ENCODE measurements at places on chromosomes 3 and 15.

DNA sequence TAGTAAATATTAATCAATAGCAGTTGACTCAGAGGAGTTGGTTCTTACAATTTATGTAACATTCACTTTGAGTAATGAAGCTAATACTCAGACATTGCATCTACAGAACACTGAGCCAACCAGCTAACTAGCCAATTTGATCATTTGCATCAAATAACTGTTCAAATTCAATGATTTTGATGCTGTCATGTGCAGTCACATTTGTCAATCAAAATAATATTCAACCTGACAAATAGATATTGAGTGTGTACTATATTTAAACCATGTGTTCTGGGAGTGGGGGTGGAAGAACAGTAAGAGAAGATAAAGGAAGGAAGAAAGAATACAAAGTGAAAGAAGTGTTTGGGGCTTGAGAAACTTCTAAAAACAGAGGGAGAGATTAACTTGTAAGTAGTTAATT, 277.2 kb upstream of the ARHGEF26 start:
- no peak for DNase-seq

- DNase-seq, result no peak
These were observed 67.9 kb upstream of the HEG1 start for GRCh38 chr3:125123451-125124305.

DNA sequence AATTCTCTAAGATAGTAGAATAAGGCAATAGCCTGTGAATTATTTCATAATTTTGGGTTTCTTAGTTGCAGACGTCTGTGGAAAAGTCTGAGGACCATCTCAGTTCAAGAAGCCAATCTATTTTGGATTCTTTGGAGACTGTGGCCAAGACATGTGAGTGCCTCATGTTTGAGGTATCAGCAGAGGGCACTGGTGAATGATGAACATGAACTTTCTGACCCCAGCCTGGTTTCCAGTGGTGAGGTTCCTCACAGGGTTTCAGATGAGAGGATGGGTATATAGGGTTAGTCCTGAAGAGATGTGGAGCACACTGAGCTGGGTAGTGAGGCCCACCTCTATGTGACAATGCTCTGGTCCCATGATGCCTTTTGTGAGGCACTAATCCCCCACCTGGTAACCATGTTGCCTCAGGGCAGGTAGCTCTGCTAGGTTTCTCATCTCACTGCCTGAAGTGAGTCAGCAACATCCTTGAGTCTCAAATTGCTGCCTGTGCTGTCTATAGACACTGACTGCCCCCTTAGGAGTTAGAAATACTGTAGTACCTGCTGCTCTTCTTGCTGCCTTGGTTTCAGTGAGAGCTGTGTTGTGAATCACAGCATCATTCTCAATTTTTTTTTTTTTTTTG, 32.3 kb downstream of the C3orf62 start:
- DNase-seq, result no peak

- no peak for DNase-seq
These were observed 239.6 kb upstream of the NR2E3 start for GRCh38 chr15:71570736-71571135.

DNA sequence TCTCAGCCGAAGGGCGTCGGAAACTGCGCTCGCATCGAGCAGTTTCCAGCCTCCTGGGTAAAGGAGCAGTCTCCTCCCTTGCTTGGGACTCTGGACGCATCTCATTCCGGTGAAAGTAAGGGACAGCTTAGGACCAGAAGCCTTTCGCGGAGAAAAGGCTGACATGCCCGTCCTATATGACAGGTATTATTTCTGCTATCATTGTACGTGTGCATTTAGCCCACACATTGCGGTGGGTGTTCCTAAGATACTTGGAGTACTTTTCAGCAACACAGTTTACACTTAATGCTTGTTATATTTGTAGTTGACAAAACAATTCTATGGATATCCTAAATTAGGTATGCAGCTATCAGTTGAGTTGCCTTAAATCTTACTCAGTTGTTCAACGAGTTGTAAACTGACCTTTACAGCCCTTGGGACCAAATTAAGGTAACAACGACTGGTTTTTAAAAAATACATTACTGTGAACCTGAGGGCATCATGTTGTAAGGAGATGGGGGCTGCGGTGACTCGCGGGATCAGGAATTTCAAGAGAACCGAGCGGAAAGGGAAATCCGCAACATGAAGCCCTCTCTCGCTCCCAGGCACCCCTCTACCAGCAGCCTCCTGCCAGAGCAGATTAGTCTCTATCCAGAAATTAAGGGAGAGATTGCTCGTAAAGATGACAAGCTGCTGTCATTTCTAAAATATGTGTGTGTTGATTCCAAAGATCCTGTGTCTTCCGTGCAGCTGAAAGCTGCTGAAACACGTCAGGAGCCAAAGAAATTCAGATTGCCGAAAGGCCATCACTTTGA, 632 bp upstream of the COPS2 start:
- no peak for DNase-seq

Data from NCI-H187 treated with DMSO at 0.1 percent for 48 hours (cell line).